ENCODE measurements at places on chromosomes 2 and 18.

DNA sequence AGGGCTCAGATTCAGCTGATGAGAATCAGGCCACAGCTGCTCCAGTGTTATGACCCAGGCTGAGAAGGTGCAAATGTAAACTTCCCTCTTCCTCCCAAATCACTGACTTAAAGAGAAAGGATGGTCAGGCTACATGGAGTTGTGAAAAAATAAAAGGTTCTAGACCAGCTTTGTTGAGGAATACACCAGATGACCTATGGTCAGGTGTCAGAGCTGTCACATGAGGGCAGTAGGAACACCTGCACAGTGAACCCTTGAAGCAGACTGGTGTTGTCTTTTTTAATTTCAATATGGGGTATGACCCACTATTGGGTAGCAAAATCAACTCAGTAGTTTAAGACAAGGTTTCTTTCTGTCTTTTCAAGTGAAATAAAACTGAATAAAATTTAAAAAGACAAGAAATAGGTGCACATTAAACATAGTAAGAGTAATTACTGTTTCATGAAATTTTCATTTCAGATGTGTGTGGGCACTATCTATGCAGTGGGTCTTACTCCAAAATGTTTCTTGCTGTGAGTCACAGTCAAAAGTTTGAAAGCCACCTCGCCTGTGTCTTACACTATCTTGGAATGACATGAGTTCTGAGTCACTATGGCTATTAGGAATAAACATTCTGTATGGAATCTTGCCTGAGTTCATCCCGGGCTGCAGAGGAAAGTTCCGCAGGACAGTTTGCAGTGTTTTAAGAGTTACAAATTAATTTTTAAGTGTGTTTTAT, 83.6 kb downstream of the ACVR1 start:
- DNase-seq: no peak

- DNase-seq: no peak
Observed at GRCh38 chr18:32871786-32872185, 99.0 kb upstream of the KLHL14 start.

DNA sequence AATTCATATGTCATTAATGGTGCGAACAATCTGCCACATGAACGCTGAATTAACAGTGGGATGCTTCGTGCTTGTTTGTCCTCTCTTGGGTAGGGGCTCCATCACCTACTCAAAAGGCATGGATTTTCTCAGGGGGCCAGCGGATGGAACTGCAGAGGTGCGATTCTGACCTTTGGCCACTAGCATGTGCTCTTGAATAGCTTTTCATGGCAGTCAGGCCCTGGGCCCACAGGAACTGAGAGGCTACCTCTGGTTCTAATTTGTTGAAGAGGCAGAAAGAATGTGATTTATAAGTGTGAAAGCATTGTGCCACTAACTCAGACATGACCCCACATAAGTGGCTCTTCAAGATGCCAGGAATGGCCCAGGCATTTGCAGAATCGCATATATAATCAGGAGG, 283.2 kb downstream of the INSIG2 start:
- DNase-seq: no peak

DNA sequence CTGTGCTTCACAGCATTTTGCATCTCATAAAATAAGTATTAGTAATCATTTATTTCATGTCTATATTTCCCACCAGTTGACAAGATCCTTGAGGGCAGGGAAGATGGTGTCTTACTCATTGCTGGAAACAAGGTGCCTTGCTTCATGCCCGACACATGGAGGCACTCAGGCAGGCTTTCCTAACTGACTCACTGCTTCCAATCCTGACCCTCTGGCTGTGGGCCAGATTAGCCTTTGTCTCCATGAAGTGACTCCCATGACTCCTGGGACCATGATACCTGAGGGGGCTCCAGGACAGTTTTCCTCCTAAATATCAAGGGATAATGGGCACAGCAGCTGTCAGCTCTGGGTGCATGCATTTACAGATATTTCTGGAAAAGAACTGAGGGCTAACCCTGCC, 275.1 kb downstream of the AGPS start:
- no peak for DNase-seq

- no peak for DNase-seq
Observed at GRCh38 chr18:42068030-42068429, 113.0 kb downstream of the PIK3C3 start.

- no peak for DNase-seq
Observed at GRCh38 chr2:9779596-9780264, 63.5 kb upstream of the TAF1B start.

- no peak for DNase-seq
Observed at GRCh38 chr2:43274055-43274454, 47.6 kb upstream of the ZFP36L2 start.

All from stimulated activated CD4-positive, alpha-beta T cell treated with anti-CD3 and anti-CD28 coated beads, Interleukin-1b, Interleukin-23, amount 100 ng/mL, for 4 hours (primary cell).